ENCODE measurements at places on chromosomes 5 and 9. TPM values are rescaled to one million over a fixed set of nuclear protein-coding genes. Genes with fewer than 3 reads are reported as not detected.
A peak's percentile ranks its signal among the peaks of the same experiment; 100 is the strongest.

DNA sequence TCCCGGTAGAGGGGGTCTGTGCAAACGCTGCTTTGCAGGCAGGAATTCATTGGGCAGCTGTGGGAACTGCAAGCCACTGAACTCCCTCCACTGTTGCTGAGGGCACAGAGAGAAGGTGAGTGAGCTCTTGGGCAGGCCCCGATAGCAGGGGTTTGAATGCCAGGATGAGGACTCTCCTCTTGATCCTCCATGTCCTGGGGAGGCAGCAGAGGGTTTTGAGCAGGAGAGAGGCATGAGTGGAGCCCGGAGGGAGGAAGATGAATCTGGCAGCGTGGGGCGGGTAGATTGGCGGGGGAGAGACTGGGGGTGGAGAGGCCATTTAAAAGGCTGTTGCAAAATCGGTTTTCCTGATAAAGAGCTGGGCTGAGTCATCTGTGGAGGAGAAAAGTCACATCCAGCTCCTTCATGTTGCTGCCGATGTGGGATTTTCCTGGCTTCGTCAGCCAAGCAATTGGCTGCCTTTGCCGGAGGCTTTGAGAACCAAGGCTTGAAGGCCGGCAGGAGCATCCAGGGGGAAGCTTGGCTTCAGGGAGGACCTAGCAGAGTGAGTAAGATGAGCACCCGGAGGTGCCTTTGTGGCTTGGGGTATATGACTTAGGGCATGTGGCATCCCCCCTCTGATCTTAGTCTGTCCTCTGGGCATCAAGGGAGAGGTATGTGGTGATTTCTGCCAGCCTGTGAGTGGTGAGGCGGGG is at the start of gene SYNPO:
SYNPO (plus strand) TSS at position 350 of the 695 bp plus-strand sequence. CDS start 7,616 bp downstream, outside the sequence.
- DNase-seq: peak; percentile 96

Gene ZNF366
- total RNA-seq: not detected

Gene PLEKHG4B
- 6.1 TPM for total RNA-seq

Gene LHX6
- 0.53 TPM for total RNA-seq

- DNase-seq: no peak
Observed at GRCh38 chr5:129971714-129972113, 67.4 kb downstream of the CHSY3 start.

Gene LCN1
- total RNA-seq: not detected

Gene ITGA1
- total RNA-seq: 83.1 TPM

- no peak for DNase-seq
Observed at GRCh38 chr9:76720245-76720644, 44.0 kb upstream of the PCA3 start.

DNA sequence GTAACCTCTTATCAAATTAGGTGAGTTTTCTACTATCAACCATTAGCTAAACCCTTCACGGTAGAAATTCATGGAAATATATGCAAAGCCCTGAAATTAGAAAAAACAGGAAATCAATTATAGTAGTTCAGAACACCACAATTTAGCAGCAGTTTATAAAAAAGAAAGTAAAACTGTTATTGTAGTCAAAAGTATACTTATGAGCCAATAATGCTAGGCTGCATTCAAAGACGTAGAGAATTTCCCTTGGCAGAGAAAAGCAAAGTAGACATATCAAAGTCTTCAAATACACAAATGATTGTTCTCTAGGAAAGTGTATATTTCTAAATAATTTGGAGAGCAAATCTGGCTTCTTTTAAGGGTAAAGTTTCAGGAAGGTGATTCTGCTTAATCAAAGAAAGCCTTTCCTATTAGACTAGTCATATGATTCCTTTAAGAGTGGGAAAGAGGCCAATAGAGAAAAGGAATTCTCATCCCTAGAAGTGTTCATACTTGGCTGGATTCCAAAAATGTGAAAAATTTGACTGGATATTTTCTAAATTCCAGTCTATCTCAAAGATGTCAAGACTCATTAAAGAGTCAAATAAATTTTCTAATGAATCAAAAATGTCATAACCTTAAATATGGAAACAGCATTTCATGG is 185.5 kb downstream of the SMC2 start:
- peak; percentile 4 for DNase-seq

Gene BAAT
- 8.9 TPM for total RNA-seq

- DNase-seq: no peak
Observed at GRCh38 chr5:106414342-106414741, 1256.4 kb downstream of the EFNA5 start.

DNA sequence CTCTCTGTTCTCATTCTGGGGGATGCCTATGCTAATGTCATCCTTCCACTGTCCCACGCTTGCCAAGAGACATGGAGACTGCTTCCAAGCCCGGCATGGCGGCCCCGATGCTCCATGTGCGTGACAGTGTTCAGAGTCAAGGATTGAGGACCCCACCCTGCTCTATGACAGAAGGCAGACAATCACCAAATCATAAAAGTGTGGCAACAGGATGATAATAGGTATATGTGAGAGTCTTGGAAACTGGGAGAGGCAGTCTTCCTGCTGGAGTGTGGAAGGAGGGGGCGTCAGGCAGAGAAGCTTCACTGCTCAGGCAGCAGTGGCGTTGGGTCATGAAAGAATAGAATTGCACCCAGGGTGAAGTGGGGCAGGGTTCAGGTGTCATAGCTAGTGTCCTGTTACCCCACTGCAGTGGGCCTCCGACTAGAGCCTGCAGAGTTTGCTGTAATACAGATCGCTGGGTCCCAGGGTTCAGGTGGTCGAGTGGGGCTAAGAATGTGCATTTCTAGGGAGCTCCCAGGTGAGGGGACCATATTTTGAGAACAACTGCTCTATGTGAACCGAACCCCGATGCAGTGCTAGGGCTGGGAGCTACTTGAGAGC is 12.5 kb upstream of the GADD45G start:
- DNase-seq: no peak

GRCh38 chr5:180830253-180831138 is 27.9 kb upstream of the MGAT1 start:
- peak; percentile 35 for DNase-seq

Gene ADAMTS13
- total RNA-seq: 7.3 TPM

- peak; percentile 17 for DNase-seq
Observed at GRCh38 chr5:160054831-160055230, 45.9 kb downstream of the TTC1 start.

Data from astrocyte (in vitro differentiated cells and primary cell).